ENCODE measurements at places on chromosomes 7 and 10.
A peak's percentile ranks its signal among the peaks of the same experiment; 100 is the strongest.

DNA sequence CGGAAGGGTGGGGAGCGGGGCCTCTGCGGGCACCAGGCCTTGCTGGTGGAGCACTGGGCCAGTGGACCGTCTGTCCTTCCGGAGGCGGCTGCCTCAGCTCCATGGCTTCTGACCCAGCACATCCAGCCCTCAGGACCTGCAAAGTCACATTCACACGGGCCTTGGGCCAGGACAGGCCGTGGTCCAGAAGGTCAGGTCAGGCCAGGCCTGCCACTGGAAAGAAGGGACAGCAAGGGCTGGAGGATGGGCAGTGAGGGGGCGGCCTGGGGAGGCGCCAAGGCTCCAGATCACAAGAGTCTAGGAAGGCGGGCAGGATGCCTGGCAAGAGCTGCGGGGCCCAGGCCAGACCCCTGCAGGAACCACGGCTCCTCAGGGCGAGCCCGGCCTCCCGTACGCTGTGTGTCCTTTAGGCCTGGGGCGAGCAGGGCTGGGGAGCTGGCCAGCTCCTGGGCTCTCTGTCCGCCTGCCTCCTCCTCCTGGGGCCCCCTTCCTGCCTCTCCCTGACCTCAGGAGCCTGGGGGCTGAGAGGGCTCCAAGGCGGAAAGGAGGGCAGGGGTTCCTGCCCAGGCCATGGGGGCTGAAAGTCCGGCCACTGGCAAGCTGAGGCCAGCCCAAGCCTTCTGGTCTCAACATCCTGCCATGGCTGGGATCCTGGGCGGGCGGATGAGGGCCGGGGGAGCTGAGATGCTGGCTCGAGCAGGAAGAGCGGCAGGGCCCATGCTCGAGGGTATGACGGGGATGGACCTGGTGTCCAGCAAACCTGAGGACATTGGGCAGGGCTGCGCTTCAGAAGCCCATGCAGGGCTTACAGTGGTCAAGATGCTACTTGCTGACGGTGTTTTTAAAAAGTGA is 225.8 kb downstream of the ELFN1 start:
- no peak for DNase-seq

DNA sequence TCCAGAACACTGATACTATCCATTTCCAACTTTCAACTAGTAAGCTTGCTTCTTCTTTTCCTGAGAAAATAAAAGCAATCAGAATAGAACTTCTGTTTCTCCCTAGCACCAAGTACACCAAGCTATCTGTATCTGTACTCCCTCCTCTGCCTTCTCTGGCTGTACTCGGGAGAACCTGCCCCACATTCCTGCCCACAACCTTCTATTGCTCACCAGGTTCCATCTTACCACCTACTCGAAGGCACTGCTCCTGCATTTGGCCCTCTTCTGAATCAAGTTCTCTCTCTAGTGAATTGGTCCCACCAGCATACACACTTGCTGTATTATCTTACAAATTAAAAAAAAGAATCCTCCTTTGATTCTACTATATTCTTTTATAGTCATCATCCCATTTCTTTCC is 169.6 kb upstream of the PTN start:
- DNase-seq: no peak

GRCh38 chr7:17590221-17590620 is 291.8 kb downstream of the AHR start:
- no peak for DNase-seq

GRCh38 chr10:11035301-11035991 is 17.8 kb downstream of the CELF2 start:
- peak; percentile 17 for DNase-seq

GRCh38 chr10:4947635-4948596 is 15.3 kb upstream of the AKR1C1 start:
- DNase-seq: peak; percentile 88

GRCh38 chr10:1172256-1172984 is 116.2 kb downstream of the WDR37 start:
- DNase-seq: no peak

- no peak for DNase-seq
These were observed 8.9 kb downstream of the IGFBP1 start for GRCh38 chr7:45897042-45897690.

DNA sequence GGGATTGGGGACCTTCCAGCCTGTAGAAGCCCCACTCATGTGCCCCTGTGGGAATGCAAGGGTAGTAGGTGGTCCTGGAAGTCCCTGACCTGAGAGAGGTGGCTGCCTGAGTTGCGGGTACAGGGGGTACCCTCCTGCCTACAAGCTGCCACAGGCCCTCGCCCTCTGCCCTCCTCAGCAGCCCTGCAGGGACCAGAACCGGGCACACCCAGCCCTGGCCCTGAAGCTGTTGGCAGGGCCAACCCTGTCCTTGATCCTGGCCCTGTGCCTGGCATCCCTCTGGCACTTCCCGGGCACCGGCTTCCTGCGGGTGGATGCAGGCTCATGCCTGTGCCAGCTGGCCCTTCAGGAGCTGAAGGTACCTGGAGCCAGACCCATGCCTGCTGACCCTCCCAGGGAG is 54.9 kb upstream of the ELN start:
- DNase-seq: no peak

DNA sequence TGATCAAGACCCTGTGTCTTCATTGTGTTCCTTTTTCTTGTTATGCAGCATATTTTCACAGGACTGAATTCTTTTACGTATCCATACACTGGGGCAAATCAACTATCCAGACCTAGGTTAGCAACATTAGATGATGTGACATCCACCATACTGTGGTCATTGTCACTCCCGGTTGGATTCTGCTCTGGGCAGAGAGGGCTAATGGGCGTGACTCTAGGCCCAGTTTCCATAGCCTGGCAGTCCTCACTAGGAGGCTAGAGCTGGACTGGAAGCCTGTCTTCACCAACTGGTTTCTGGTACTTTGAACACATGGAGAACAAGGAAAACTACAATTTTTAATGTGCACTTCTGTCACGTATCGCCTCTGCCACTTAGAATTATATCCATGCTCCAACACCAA is 25.2 kb downstream of the AKR1E2 start:
- DNase-seq: no peak

DNA sequence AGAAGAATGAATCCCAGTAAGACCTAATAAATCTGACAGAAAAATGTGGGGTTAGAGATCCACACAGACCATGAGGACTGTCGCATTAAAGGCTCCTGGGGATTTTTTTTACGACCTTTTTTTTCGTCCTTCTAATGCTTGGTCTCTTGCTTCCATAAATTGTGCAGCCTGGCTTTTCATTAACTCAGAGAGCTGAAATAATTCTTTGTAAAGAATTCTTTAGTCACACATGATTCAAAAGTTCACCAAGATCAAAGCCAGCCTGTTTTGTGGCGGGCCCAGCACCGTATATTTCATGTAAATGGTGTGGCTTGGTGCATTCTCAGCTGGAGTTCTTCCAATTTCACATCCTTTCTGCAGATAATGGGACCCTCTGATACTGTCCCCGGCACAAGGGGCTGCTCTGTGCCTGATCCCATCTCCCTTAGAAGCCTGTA is 206.6 kb upstream of the BMPER start:
- no peak for DNase-seq

GRCh38 chr10:123571978-123572377 is 94.2 kb upstream of the GPR26 start:
- DNase-seq: no peak

- DNase-seq: no peak
These were observed 1.6 kb downstream of the C10orf143 start for GRCh38 chr10:130108934-130109604.

- DNase-seq: no peak
These were observed 20.7 kb downstream of the AVL9 start for GRCh38 chr7:32515890-32516550.

GRCh38 chr7:48421357-48421756 is 250.1 kb downstream of the ABCA13 start:
- no peak for DNase-seq

DNA sequence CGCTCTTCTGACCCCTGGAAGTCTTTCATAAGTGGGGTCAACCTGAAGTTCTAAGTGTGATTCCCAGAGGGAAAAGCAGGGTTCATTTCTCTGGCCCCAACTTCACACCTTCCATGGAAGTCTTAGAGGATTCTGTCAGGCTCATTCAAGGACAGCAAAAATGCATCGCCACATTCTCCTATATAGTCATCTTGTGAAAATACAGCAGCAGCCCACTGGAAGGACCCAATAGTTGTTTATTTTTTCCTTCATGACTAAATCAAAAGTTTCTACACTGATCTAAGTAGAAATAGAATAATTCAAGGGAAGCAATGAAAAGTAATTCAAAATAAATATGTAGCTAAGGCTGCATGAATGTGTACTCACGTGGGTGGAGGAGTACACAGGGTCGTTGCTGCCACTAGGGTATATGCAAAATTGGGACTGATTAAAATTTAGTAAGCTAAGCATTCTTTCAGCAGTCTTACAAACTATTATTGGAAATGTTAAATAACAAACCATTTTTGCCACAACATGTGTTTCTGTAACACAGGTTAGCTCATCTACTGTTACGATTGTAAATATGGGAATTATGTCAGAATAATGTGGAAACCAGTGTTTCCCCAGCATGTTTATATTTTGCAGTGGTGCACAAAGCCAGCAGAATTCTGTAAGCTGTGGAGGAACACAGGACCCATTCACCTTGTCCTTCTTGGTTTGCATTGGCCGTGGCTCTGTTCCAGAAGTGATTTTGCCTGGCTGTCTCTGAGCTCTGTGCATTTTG is 33.5 kb downstream of the EEPD1 start:
- no peak for DNase-seq

DNA sequence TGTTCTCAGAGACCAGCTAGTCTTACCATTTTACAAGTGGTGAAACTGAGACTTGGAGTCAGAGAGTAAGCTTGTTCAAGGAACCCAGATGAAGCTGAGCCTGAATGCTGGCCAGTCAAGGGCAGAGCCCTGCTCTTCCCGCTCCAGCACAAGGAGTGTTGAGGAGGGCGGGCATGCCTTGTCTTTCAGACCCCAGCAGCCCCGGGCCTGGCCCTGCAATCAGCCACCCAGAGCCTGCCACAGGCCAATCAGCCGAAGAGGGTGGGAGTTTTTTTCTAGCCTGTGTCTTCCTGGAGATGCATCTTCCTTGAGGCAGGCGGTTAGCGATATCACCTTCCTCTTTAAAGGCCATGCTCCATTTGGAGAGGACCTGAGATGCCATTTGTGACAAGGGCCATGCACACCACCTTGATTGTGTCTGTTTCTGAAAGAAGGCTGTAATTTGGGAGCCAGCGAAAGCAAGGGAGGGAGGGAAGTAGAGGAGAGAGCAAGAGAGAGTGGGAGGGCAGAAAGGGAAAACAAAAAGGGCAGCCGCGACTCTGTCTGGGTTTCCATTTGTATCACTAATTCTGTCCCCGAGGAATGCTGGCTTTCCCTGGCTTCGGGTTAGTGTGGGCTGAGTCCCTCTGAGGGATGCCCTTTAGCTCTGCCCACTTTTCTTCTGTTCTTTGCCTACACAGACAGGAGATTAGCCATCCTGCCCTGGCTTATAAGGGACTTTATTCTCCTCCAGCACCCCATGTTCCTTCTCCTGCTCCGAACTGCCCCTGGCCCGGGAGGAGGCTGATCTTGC is 8.0 kb downstream of the CDH23 start:
- DNase-seq: no peak

DNA sequence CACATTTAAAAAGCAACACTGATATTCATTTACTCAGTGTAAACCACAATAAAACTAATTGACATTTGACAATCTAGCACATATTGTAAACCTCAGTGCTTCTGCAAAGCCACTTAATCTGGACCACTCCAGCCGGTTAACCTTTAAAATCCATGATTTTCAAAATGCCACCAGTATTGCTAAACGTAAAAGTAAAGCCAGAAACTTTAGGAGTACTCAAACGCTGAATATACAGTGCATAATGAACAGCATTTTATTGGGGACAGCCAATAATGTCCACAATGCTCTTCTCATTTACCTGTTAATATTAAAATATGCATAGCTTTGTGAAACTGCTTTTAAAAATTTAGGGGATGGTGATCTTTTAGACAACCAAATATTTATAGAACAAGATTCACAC is 10.8 kb downstream of the HNRNPA2B1 start:
- DNase-seq: no peak

GRCh38 chr7:118046086-118046485 is 137.9 kb upstream of the LSM8 start:
- DNase-seq: no peak

GRCh38 chr7:36301914-36302771 is 87.5 kb upstream of the ANLN start:
- DNase-seq: no peak

GRCh38 chr7:52500841-52501240 is 534.6 kb upstream of the POM121L12 start:
- no peak for DNase-seq

GRCh38 chr7:80637454-80637853 is 988 bp upstream of the CD36 start:
- no peak for DNase-seq

DNA sequence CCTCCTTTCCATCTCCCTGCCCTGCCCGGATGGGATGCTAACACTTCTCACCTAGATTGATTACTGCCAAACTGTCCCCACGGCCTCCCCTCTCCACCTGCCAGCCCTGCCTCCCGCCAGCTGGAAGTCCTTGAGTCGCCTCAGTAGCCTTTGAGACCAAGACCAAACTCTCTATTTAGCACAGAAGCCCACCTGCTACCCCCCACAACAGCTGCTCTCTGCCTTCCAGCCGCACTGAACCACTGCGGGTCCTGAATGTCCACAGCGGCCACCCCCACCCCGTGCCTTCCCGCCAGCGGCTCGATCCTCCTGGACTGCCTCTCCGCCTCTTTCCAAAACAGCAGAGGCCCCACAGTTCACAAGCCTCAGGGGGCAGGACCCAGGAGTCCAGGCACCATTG is 39.0 kb downstream of the FKBP6 start:
- no peak for DNase-seq

DNA sequence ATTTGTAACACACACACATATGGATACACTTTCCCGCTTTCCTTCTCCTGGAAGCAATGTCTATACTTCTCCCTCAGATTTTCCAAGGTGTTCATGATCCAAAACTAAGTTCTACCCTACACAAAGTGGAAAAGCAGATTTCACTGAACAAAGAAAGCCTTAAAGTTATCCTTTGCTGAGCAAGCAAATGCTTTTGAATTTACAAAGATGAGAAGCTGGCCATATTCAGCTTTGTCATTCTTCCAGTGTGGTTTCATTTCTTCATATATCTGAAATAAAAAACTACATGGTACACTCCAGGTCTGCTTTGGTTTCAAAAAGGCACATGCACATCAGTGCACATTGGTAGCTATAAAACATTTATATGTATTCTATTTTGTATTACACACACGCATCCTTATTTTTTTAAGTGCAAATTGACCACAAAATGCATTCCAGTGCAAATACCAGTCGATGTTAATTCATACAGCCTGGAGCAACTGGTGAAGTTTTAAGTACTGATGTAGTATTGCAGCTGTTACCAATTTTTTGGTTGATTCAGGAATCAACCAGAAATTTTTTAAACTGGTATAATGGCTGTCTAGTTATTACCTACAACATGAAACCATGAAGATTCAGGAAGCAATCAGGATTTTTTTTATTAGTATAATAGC is 65.5 kb upstream of the SRPK2 start:
- peak; percentile 96 for DNase-seq

DNA sequence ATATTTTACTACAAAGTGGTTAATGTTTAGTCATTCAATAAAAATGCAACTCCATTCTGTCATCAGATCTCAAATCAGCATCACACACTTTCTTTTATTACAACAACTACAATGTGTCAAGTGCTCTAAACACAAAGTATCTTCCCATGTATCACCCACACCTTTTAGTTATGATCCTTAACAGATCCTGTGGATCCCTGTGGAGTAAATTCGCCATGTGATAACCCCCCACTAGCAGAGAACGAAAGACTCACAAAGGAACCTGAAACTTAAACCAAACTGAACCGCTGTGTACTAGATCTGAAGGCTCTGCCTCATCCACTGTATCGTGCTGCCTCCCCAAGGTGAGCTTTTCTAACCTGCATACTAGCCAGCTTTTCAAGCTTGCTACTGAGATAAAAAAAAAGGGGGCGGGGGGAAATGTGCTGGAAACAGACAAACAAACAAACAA is 1.7 kb downstream of the DPY19L1 start:
- DNase-seq: no peak

All from BJ (cell line).